ENCODE measurements at places on chromosomes 4 and X.

DNA sequence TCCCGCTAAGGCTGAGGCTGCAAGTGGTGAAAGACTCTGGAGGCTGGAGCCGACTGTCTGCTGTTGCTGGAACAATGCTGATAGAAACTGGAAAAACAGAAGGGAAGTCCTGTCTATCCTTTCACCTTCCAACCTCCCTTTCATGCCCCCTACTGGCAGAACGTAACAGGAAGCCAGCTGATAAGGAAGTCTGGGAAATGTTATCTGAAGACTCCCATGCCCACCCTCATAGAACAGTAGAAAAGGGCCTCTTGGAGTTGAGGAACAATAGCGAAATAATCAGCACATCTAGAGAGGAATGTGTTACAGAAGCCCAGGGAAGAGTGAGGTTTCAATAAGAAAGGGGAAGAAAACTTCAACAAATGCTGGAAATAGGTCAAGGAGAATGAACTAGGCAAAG, 117.1 kb upstream of the DKK2 start:
- no peak for DNase-seq

DNA sequence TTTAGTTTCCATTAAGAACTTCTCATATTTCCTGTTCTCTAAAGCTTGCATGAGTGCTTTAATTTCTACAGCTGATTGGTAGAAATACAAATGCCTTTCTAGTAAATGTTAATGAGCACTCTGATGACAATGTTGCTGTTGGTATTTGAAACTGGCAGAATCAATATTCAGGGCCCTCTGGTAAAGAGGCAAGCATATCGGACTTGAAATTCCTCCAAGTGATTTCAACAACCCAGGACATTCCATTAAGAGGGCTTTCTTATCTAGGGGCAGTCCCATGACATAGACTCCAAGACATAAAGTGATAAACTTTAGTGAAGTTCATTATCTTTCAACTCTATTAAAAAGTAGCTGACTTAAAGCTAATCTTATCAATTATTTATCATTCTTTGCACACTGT, 83.1 kb upstream of the VCX start:
- DNase-seq: no peak

DNA sequence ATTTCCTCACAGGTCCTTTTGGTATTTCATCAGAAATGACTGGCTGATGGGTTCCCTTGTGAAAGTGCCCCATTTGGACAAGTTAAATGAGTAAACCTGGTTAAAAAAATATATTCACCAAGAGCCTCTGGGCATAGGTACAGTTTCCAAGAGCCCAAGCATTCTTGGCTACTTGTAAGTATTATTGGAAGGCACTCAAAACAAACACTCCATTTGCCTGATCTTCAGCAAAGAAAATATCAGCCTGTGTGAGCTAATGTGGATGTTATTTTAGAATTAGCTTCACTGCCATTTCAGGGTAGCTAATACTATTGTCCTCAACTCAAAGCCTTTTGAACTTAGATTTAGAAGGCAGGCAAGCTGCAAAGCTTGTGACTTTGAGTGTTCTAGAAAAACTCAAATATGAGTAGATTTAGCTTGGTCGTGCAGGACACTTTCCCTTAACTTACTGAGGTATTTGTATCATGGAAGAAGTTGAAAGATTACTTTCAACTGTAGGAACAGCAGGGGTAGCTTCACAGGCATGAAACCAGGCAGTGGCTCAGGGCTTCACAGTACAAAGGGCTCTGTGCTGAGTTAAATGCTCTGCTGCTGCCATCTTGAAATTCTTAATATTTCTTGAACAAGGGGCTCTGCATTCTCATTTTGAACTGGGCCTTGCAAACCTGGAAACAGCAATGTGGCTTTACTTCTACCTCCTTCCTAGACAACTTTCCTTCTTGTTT, 177.2 kb downstream of the AMELX start:
- no peak for DNase-seq

DNA sequence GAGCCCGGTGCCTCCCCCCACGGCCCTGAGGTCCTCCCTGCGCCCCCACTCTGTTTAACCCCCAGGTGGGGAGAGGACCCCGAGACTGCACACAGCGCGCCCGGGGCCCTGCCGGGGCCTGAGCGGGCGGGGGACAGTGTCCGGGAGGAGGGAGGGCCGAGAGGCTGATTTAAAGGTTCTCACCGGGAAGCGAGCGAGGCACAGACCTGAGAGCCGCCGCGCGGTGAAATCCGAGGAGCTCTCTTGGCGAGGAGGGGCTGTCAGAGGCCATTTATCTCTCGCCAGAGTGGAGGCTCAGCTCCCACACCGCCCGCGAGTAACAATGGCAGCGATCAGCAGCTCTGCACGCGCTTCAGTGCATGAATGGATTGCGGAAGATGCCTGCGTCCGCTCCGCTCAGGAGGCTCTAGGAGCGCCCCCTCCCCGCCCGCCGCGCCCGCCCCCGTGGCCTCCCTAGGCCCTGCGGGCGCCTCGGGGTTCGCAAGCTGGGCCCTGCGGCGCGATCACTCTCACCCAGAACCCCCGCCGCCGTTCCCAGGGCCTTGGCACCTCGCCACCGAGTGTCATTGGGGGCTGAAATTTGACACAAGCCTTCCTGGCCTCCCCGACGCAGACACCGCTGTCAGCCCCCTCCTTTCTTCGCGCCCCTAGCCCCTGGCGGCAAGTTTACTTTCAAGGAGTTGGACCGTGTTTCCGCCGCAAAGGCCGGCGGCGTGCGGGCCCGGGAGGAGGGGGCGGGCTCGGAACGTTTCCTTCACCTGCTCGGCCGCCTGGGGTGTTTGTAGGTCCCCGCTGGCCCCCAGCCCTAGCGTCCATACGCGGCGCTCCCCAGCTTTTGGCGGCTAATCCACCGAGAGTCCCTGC, 48.7 kb upstream of the BCOR start:
- no peak for DNase-seq

DNA sequence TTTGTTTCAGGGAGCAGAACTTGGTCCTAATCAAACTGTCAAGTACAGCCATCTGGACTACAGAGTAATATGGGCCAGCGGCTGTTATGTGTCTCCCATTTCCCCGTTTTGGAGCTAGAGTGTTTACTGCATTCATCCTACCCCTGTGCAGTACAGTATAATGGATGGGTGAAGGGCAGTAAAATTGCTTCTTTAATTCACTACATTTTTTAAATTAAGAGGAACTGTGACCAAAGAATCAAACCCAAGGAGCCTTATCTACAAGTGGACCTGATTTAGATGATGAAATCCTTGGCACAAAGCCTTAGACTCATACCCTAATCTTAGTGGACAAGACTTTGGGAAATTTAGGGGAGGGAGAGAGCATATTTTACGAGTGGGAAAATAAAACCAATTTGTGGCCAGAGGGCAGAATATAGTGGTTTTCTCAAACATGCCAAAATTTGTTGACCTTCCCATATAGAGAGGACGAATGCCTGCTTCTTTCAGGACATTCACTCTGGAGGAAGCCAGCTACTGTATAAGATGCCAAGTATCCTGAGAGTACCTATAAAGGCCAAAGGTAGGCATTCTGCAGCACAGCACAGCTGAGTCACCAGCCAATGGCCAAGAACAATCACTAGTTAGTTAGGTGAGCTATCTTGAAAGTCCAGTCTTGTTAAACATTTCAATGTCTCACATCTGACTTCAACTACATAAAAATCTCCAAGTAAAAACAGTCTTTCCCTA, 253.8 kb upstream of the KCNIP4 start:
- no peak for DNase-seq

GRCh38 chr4:7310451-7310850, 118.1 kb downstream of the SORCS2 start:
- no peak for DNase-seq

DNA sequence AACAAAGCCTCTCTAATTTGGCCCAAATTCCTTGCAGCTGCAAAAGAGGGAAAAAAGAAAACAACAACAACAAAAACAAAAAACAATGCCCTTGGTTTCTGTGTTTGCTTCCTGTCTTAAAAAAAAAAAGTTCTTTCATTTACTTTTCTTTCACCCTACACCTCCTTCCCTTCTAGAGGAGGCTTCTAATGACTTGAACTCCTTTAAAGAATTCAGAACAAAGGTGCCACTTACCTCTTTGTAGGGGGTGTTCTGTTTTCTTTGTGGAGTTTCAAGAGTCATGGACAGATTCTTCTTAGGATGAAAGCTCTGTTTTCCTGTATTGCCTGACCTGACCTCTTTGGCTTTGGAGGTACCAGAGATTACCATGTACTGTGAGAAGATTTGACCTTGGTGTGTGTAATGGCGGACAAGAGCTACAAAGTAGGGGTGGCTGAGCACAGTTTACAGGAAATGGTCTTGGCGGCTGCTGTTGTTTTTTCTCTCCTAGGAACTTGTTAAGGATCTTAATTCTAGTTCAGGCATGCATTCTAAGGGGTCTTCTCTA, 72.4 kb upstream of the S100G start:
- no peak for DNase-seq

DNA sequence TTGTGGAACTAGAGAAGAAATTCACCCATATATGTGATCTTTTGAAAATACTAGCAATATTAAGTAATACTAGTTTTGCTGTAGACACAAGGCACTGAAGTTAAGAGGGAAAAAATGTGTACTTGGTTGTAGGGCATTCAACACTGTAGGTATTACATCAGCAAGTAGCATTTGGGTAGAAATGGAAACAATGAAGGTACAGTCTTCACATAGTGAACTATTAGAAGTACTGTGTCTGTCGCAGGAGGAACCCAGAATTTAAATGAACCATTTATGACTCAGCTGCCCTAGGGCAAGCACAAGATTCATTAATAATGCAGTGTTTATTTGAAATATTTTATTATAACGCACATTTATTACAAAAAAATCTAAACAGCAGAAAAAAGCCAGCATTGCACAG, 572.7 kb upstream of the TENM3 start:
- DNase-seq: no peak

GRCh38 chr4:11365039-11365438, 63.7 kb downstream of the HS3ST1 start:
- DNase-seq: no peak

GRCh38 chr4:1600811-1601532, 83.1 kb downstream of the FAM53A start:
- DNase-seq: no peak

GRCh38 chr4:20570981-20571715, 129.1 kb upstream of the PACRGL start:
- no peak for DNase-seq

GRCh38 chrX:14027511-14028019, 2.1 kb downstream of the GEMIN8 start:
- peak; percentile 41 for DNase-seq

- no peak for DNase-seq
Measured at GRCh38 chr4:40480291-40480690, 145.2 kb downstream of the CHRNA9 start.

- DNase-seq: no peak
Measured at GRCh38 chr4:153901220-153901619, 112.3 kb upstream of the SFRP2 start.

DNA sequence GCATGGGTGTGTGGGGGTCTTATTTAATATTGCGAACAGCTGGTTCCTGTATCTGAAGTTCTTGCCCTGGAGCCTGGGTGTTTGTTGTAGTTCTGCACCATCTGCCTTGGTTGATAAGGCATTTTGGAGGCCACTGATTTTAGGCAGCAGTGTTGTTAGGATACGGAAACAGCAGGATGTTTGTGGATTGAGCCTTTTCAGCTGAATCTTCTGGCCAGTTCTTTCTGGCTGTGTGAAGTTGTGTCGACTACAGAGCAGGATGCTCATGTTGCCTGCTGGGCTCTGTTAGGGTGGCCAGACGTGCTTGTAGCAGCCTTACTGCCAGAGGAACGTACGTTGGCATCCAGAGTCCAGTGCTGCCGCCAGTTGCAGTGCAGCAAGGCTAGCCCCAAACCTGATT, 134.2 kb downstream of the PTTG2 start:
- DNase-seq: no peak
